Stimulated activated CD8-positive, alpha-beta memory T cell treated with anti-CD3 and anti-CD28 coated beads, Interleukin-7, amount 100 ng/mL, for 1 hour (primary cell): ENCODE measurements at places on chromosomes 2 and 18.

DNA sequence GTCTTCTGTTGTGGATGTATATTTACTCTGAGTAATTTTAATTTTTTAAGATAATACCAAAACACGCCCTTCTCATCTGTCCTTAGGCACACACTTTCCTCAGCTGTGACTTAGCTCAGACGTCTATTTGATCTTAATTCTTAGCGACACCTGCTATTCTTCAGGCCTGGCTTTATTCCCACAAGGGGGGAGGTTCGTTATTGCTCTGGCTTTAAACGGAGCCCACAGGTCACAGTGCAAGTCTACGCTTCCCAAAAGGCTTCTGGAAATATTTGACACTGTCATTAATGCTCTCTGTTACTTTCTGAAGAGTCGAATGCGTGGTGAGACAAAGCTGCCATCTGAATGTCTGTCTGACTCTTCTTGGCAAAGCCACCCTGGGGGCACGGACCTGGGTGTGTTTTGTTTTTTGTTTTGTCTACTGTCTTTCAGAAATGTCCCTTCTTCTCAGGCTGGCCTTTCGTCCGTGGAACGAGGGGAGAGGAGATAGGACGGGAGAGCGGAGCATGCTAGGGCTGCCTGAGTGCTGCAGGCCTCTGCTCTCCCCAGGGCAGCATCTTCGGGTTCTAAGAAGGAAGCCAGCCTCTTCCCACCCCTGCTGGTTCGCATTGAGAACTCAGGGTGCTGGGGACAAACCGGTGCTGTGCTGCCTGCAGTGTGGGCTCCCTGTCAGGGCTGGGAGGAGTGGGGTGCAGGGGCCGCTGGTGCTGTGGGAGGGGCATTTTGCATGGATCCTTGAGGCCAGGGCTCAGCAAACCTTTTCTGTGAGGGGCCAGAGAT lies 61.9 kb downstream of the ASAP2 start:
- DNase-seq, result no peak

DNA sequence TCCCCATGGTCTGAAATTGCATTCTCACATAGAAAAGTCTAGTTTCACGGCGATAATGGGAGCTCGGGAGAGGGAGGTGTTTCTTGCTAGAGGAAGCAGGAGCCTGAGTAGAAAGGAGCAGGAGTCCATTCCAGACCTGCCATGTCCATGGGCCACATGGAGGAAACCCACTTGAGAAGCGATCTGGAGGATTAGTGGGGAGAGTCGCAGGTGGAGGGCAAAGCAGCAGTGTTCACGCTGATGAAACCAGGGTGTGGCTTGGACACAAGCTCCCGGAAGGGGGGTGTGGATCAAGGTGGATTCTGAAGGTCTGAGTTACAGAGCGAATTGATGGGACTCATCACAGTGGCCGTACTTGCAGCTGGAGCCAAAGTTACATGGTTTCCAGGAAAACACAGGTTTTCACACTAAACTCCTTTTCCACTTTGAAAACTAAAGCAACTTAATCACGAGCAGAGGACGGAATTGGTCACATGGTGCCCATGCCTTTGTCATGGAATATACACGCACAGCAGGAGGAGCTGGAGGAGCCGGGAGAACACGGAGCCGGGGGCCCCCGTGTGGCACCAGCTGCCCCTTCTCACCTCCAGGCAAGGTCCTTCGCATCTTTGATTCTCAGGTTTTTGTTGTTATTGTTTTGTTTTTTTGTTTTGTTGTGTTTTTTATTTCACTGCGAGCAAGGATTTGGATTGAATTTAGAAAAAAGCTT lies 255.1 kb upstream of the MYT1L start:
- DNase-seq, result no peak

- no peak for DNase-seq
Observed at GRCh38 chr2:157820193-157820592, 55.9 kb downstream of the ACVR1 start.

GRCh38 chr2:47536696-47537095 lies 133.7 kb downstream of the MSH2 start:
- no peak for DNase-seq

DNA sequence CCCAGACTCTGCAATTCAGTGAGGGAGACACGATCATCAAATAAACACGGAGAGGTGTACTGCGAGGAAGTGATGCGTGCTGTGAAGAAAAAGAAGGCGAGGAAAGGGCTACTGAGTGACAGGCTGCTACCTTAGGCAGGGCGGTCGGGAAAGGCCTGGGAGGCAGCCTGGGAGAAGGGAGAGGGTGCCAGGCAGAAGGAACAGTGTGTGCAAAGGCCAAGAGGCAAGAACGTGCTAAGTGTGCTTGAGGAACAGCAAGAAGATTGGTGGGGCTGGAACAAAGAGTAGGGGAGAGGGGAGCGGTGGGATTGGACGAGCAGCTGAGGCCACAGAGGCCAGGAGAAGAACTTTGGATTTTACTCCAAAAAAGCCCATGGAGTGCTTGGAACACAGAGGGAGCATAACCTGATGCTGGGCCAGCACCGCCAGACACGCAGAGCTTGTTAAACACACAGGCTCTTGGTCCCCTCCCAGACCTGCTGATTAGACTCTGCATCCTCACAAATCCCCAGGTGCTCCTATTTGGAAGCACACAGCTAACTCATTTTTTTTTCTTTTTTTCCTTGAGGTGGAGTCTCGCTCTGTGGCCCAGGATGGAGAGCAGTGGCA lies 30.4 kb downstream of the SERTAD2 start:
- no peak for DNase-seq

- no peak for DNase-seq
Observed at GRCh38 chr2:36912695-36913094, 53.6 kb downstream of the STRN start.

- DNase-seq, result no peak
Observed at GRCh38 chr2:76953733-76954347, 568.3 kb downstream of the LRRTM4 start.

- no peak for DNase-seq
Observed at GRCh38 chr18:74901362-74902146, 303.9 kb downstream of the ZNF407 start.

DNA sequence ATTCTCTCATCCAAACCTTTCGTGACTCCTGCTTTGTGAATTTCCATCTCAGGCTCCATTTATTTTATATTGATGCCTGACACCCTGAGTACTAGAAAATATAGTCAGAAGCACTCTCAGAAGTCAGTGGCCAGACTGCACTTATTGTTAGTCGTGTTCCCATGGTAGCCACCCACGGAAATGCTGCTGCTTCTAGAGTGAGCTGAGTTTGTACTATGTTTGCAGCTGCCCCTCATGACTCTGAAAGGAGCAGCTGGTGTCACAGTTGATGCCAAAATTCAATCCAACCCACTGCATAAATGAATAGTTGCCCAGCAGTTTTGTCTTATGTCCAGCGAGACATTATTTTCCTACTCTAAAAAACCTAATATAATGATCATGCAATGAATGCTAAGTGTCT lies 265.2 kb upstream of the SPHKAP start:
- no peak for DNase-seq

GRCh38 chr2:218043100-218043499 lies 26.0 kb upstream of the RUFY4 start:
- no peak for DNase-seq

- DNase-seq, result no peak
Observed at GRCh38 chr2:80322311-80322920, 17.9 kb upstream of the LRRTM1 start.

DNA sequence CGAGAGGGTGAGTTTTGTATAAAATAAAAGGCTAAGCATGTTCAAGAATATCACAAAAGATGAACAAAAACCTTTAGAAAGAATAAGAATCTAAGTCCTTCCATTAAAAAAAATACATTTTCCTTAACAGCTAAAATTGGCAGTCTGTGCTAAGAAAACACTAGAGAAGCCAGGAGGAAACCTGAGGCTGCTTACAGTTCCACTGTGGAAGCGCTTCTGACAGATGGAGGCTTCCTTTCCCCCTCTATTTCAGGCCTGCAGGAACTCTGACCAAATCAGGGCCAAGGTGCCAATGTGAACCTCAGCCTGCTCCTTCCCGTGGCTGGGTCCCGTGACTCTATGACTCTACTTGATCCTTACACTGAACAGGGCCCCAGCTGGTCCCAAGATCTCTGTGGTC lies 108.1 kb upstream of the ARHGAP28 start:
- DNase-seq, result no peak
